Neural crest cell (in vitro differentiated cells): ENCODE measurements at places on chromosomes 2 and 18.
A peak's percentile ranks its signal among the peaks of the same experiment; 100 is the strongest.

DNA sequence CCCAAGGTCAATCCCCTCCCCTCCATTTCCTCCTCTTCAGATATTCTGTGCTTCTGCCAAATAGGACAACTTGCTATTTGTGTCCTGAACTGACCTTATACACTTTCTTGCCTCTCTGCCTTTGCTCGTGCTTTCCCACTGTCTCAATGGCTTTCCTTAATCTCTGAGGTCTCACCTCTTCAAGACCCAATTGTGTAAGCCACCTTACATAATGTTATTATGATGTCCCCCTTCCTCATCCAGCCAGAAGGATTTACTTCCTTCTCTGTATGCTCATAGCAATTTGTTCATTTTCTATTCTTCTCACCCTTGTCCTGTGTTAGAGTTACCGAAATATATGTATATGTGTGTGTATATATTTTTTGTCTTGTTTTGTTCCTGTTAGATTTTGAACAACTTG is 26.9 kb upstream of the DARS1 start:
- no peak for DNase-seq

DNA sequence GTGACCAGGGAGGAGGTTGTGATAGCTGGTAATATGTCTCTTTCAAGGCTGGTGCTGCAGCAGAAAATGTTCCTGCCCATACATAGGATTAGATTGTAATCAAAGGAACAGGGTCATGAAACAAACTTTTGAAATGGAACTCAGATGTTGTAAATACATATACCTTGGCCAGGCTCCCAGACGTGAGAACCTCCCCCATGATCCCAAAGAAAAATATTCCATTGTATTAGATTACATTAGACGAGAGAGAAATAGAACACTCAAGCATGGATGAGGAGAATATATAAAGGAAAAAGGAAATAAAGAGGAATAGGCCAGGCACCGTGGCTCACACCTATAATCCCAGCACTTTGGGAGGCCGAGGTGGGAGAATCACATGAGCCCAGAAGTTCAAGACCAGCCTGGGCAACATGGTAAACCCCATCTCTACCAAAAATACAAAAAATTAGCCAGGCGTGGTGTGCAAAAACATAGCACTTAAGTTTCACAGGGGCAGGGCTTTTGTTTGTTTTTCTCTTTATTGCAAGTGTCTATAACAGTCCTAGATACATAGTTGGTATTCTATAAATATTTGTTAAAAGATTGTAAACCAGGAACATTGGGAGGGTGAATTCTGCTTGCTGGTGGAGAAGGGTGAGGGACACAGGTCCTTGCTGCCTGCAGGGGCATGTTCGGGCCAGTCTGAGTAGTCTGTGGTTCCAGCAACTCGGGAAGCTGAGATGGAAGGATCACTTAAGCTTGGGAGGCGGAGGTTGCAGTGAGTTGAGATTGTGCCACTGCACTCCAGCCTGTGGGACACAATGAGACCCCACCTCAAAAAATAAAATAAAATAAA is 52.8 kb downstream of the RPL37A start:
- no peak for DNase-seq

GRCh38 chr18:55382277-55382805 is 205.7 kb downstream of the TCF4 start:
- DNase-seq, result no peak

- no peak for DNase-seq
Observed at GRCh38 chr2:72955228-72956049, 38.1 kb downstream of the EMX1 start.

GRCh38 chr18:7728297-7728696 is 161.2 kb downstream of the PTPRM start:
- DNase-seq, result no peak

- no peak for DNase-seq
Observed at GRCh38 chr2:213703406-213704098, 419.3 kb downstream of the SPAG16 start.

- DNase-seq, result no peak
Observed at GRCh38 chr18:55875371-55875901, 287.4 kb upstream of the TCF4 start.

DNA sequence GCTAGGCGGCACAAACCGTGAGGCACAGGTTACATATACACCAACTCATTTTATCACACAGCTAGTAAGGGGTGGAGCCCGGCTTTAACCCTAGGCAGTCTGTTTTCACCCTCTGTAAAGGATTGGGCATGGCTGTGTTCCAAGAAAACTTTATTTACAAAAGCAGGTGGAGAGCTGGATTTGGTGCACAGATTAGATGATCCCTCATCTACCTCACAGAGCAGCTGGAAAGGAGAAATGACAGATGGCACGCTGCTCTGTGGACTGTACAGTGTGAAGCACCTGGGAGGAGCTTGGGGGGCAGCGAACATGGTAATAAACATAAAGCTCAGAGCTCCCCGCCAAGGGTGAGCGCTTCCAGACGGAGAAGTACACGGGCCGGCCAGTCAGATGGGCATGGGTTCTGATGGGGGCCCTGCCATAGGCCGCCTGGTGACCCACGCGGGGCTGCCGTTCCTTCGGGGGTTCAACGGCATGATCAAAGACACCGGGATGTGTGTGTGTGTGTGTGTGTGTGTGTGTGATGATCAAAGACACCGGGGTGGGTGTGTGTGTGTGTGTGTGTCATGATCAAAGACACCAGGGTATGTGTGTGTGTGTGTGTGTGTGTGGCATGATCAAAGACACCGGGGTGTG is 862 bp upstream of the TMEM177 start:
- DNase-seq, result no peak

DNA sequence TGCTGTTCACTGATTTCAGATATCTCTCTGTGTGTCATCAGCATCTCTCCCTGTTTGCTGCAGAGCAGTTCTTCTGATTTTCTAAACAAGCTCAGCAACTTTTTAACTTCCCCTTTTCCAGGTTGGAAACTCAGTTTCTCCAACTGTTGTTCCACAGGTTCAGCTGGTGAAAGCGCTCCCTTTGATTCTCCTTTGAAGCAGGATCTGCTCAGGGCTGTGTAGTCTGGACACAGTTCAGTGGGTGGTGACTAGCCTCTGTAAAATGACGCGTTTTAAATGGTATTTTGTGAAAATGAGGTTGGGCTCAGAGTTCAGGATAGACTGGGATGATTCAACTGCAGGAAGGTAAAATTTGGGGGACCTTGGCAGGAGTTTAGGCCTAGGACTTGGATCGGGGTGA is 106.3 kb downstream of the TRIM43 start:
- DNase-seq, result no peak

DNA sequence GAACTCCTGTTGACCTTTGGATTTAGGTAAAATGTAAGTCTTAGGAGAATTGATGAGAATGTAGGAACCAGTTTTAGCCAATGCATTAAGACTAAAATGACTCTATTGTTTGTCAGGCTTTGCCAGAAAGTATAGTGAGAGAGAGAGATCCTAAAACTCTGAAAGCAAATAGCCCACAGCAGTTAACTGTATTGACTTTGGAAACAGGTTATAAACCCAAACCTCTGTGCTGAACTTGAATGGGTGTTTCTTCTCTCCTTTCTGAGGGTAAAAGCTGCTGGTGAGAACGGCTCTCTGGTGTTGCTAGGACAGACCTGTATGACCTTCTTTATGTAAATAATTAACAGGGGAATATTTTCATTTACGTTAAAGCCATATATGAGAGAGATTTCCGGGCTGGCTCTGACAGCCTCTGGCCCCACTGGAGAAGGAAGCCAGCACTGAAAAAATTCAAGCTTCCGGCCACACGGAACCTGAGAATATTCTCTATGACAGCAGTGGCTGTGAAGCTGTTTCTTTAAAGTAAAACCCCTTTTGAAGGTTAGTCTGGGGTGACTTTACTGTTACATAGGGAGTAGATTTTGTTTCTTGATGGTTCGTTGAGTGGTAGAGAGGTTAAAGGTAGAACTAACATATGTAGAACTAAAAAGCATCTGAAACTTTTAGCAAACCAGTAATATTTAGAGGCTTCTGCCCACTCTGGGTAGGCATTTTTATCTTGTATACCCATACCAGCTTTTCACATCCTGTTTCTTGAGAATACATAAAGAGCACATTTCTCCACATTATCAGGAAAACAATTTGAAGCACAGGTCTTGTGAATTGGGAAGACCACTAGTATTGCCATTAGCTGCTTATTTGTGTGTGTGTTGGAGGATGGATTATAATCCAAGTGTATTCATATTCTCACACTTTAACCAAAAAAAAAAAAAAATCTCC is 123.8 kb downstream of the SPTBN1 start:
- no peak for DNase-seq

DNA sequence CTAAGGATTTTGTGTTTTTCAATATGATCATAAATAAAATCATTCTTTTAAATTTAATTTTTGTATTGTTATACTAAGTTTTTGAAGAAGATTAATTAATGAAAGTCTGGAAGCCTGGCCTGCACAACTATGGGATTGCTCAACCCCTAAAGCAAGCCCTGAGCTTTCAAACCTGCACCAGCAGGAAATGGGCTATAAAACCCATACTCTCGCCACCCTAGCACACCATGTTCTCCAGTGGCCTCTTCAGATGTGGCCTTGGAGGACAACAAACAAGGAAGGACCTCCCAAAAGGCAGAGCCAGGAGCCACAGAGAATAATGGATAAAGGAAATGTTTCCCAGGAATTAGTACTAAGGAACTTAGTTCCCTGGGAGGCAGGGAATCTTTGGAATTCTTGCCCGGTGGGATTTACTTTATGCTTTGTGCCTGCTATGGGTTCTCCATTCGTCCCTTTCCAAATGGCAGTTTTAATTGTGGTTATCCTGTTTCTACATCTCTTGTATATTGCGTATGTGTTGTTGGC is 212.5 kb downstream of the ZFP36L2 start:
- no peak for DNase-seq

DNA sequence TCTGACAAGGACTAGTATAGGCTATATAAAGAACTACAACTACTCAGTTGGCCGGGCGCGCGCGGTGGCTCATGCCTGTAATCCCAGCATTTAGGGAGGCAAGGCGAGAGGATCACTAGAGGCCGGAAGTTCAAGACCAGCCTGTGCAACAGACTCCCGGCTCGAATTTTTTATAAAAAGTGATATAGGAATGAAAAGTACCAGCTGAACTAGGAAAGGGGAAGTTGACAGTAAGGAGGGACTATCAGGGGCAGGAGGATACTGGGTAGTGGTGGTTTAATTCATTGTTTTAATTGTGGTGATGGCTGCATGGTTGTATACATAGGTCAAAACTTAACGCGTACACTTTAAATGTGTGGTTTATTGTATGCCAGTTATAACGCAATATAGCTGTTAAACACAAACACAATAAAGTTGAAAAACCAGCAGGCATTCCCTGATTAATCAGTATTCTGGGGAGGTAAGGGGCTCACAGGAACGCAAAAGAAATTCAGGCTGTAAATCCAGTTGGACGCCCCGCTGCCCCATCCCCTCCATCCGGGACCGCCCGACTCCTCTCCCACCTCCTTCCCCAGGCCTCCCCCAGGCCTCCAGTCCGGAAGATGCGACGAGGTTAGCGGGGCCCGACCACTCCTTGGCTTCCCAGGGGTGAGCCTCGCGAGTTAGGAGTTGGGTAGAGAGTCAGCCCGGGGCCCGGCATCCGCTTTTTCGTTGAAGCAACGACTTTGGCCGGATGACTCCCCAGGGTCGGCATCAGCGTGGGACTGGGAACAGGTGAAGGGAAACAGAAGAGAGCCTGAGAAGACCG is 746 bp upstream of the POLR1B start:
- peak; percentile 64 for DNase-seq

GRCh38 chr2:106085181-106085940 is 108.7 kb downstream of the UXS1 start:
- DNase-seq, result no peak

GRCh38 chr2:43057026-43057741 is 169.2 kb downstream of the ZFP36L2 start:
- no peak for DNase-seq

DNA sequence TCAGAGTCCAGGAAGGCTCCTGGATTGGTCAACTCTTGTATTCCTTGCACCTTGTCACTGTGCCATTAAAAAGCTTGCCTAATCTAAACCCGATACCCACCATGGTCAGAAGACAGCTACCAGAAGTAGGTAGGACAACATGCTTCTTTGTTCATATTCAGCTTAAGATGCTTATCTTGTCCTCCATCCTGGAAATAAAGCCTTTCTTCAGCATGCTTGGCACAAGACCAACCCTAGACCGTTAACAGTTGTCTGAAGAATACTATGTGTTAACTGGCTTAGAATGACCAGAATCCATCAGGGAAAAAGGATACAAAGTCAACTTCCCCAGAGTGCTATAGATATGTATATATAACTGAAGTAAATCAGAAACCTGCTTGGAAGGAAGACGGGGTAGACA is 193.9 kb downstream of the ZRANB3 start:
- no peak for DNase-seq

DNA sequence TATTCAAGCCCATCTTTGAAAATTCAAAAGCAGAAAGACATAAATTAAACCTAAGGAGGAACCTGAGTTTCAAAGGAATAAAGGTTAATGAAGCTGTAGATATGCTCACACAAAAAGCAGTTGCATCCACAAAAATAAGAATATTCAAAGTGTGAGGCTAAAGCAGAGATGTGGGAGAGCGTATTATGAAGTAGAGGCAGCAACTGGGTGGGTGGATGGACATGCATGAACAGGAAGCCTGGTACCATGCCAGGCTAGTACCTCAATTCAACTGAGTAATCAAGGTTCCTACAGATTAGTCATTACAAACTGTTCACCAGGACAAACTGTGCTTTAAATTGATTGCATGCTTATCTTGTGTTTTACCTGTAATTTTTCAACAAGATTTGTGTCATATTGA is 330.0 kb upstream of the PKDCC start:
- no peak for DNase-seq

GRCh38 chr2:136129601-136130000 is 11.7 kb upstream of the CXCR4 start:
- no peak for DNase-seq

DNA sequence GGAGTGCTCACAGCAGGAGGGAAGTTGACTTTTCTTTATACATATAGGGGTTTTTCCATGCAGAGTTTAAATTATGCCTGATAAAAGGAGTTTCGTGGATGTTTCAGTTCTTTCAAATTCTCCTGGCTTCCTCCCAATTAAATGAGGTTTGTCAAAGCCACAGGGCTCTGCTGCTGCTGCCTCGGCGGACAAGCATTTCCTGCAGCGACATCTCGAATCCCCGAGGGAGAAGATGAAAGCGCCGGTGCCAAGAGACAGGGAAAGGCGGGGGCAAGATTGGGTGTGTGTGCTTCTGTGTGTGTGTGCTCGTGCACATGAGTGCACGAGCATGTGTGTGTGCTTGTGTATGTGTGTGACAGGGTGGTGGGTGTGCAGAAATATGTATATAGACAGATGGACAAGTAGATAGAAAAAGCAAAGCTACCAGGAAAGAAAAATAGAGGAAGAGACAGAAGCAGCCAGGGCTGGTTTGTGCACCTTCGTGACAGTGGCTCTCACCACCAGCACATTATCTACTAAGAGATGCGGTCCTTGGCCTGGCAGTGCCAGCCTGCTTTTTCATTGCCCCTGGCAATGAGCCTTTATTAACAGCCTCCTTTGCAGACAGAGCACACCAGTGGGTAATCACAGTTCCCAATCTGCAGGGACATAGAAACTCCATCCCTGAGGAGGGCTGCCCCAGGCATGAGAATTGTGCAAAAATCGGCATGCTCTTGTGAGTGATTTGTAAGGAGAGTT is 76.2 kb downstream of the CDK15 start:
- DNase-seq, result no peak
